Daoy (cell line): ENCODE measurements at places on chromosomes 11 and 22. TPM values are rescaled to one million over a fixed set of nuclear protein-coding genes. Genes with fewer than 3 reads are reported as not detected.

Gene SLC29A2
- 0.48 and 0.86 TPM in 2 replicates for total RNA-seq

Gene SLC6A5
- total RNA-seq = not detected in 2 replicates

Gene OR52H1
- total RNA-seq = not detected in 2 replicates

Gene OR52I1
- total RNA-seq = not detected in 2 replicates

Gene BACE1
- 9.3 and 14.8 TPM in 2 replicates for total RNA-seq

Gene SMTNL1
- total RNA-seq = not detected in 2 replicates

Gene FDX1
- total RNA-seq = 10.9 and 13.4 TPM in 2 replicates

Gene PRODH
- 0.11 TPM in 1 of 2 replicates, not detected in the other for total RNA-seq

Gene OR51I1
- not detected in 2 replicates for total RNA-seq

Gene PRR33
- not detected in 2 replicates for total RNA-seq

Gene OR10D3
- not detected in 2 replicates for total RNA-seq

Gene OMP
- not detected in 2 replicates for total RNA-seq

Gene SAA4
- total RNA-seq = not detected in 2 replicates

Gene ALDH3B1
- total RNA-seq = 5.8 and 8.2 TPM in 2 replicates

Gene B3GAT3
- total RNA-seq = 15.0 and 17.9 TPM in 2 replicates

Gene ARL14EP
- total RNA-seq = 13.0 and 17.3 TPM in 2 replicates

Gene CDC42EP1
- total RNA-seq = 11.8 and 13.1 TPM in 2 replicates
